ENCODE measurements at places on chromosomes 5 and 9.

DNA sequence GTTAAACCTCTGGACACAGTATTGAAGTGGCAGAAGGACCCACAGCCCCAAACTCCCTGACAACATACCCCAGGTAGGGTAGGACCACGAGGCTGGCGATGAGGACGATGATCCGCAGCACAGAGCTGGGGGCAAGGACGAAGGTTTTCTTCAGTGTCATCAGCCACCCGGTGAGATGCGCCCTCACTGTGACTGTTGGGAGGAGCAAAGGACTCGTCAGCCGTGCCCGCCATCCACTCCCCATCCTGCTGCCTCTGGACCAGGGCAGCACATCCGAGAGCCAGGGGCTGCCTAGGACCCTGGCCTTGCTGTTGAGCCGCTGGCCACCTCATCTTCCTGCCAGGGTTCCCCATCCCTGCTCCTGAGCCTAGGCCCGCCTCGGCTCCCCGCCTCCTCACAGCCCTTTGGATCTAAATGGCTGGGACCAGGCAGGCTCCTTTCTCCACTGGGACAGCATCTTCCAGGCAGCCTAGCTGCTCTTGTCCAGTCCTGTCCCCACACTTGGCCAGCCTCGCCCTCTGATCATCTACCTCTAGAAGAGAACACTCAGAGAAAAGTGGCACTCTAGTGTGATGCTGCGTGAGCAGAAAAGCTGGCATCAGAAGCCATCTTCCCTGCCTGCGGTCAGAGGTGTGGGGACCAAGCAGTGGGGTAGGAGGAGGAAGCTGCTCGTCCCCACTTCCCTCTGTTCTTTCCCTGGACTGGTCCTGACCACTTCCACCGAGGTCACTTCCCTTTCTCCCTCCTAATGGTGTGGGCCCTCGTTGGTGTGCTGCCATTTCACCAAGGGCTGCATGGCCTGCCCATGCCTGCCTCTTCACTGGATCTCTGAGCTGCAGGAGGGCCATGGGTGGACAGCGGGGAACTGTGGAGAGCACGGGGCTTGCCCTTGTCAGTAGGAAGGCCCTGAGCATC lies 49.2 kb downstream of the OTULIN start:
- DNase-seq: no peak

- peak; percentile 62 for DNase-seq
Measured at GRCh38 chr9:91560301-91560700, 136.7 kb upstream of the NFIL3 start.

DNA sequence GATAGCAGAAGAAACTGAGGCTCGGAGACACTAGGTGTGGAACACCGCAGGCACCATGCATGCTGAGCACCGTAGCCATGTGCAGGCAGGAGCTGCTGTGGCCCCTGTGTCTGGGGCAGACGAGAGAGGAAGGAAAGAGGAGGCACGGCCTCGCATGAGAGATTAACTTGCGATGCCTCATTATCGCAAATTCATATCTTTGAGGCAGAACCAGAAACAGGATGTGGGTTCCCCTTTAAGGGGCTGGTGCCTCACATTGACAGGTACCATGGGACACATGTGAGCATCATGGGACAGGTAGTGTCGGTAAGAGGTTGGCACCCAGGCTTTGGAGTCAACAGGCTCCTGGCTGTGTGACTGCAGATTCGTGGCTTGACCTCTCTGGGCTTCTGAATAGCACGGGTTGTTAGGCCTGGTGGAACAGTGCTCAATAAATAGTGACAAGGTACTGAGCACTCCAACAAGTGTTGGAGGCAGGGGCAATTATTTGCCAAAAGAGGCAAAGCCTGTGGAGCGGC lies 40.8 kb downstream of the NAIF1 start:
- no peak for DNase-seq

DNA sequence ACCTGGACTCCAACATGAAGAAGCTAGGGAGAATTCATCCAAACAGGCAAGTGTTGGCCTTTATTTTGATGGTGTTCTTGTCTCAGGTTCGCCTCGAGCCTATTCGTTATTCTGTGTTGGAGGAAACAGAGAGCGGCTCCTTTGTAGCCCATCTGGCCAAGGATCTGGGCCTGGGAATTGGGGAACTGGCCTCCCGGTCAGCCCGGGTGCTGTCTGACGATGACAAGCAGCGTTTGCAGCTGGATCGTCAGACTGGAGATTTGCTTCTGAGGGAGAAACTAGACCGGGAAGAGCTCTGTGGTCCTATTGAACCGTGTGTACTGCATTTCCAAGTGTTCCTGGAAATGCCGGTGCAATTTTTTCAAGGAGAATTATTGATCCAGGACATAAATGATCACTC lies 367 bp downstream of the PCDHB4 start:
- DNase-seq: no peak

- DNase-seq: no peak
Measured at GRCh38 chr5:168427224-168427623, 59.0 kb upstream of the RARS1 start.

GRCh38 chr5:149561848-149562247 lies 10.6 kb upstream of the CSNK1A1 start:
- no peak for DNase-seq

DNA sequence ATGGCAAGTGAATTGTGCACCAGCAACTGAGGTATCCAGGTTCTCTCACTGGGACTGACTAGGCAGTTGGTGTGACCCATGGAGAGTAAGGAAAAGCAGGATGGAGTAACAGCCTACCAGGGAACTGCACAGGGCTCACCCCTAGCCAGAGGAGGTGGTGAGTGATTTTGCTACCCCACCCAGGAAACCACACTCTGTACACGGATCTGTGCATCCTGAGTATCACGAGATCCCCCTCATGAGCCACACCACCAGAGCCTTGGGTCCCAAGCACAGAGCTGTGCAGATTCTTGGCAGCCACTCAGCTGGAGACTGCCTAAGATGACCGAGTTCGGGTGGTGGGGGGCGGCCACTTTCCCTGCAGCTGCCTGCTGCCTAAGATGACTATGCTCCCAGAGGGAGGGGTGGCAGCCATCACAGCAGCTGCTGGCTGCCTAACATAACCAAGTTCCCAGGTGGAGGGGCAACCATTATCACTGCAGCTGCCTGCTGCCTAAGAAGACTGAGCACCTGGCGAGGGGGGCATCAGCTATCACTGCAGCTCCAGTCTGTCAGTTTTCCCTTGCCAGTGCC lies 48.4 kb upstream of the EFNA5 start:
- no peak for DNase-seq

DNA sequence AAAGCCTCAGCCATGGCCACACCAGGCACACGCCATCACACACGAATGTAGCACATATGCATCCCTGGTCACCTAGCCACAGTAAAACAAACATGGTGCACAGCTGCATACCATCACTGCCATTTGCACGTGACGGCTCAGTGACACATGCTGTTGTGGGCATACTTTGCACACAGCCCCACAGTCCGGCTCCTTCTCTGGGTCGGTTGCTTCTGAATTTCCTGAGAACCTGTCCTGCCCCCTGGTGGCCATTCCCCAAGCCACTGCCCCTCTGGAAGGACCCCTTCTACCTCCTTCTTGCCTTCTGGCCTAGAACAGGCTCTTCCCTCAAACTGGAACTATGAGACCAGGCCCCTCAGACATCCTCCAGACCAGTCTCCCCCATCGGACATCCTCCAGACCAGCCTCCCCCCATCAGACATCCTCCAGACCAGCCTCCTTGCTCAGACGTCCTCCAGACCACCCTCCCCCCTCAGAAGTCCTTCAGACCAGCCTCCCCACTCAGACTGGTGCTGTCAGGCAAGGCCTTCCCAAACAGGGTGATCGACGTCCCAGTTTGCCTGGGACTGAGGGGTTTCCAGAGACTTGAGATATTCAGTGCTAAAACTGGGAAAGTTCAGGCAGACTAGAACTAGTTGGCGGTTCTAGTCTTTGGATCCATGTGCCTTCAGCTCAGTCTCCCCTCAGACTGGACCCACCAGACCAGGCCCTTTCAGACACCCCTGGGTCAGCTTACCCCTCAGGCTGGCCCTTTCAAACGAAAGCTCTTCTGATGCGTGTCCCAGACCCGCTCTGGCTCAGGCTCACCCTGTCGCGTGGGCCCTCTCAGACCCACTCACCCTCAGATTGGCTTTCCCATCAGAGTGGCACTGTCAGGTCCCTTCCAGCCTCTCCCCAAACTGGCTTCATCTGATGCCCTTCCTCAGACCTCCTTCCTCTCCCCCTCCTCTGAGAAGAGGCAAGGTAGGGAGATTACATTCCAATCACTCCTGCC lies 24.3 kb upstream of the ENHO start:
- no peak for DNase-seq

DNA sequence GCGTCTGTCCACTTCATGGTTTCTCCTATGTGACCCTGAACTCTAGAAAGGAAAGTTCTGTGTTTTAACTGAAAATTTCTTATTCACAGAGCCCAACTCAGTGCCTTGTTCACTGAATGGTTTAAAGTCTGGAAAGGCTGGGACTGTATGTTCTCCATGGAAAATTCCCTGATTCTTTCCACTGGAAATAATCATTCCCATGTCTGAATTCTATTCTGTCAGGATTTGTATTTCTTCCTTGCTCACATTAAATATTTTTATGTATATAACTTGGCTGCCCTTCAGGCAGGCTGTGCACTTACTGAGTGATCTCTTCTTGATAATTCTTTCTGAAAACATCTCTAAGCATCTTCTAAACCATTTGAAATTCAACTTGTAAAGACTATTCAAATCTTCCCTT lies 1126.9 kb upstream of the DMAC1 start:
- no peak for DNase-seq

- DNase-seq: no peak
Measured at GRCh38 chr5:127812570-127812969, 109.4 kb downstream of the CCDC192 start.

DNA sequence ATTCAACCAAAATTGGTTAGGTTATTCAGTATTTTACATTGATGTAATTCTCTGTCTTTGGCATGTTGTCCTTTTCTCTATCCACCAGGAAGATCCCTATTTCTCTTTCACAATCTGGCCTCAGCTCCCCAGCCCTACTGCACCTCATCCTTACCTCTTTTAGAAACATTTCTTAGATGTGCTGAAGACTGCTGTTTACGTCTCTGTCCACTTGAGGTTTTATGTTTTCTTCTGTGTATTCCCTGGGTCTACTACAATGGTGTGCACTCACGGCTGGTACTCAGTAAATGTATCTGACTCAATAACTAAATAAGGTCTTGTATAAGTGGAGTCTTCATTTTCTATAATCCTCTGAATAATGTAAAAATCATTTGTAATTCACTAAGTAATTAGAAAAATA lies 822.7 kb downstream of the DTWD2 start:
- no peak for DNase-seq

DNA sequence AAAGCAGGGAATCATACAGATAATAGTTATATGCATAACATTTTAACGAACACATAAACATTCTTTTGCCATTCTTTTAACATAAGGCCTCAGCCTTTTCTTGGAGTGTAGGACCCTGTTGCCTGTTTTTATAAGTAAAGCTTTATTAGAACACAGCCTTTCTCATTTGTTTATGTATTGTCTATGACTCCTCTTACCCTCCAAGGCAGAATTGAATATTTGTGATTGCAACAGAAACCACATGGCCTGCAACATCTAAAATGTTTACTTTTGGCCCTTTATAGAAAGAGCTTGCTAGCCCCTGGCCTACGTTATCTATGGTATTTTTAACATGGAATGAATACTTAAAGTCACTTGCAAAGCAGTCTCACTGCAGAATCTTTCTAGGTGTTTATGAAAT lies 2.6 kb downstream of the SLC31A1 start:
- no peak for DNase-seq

DNA sequence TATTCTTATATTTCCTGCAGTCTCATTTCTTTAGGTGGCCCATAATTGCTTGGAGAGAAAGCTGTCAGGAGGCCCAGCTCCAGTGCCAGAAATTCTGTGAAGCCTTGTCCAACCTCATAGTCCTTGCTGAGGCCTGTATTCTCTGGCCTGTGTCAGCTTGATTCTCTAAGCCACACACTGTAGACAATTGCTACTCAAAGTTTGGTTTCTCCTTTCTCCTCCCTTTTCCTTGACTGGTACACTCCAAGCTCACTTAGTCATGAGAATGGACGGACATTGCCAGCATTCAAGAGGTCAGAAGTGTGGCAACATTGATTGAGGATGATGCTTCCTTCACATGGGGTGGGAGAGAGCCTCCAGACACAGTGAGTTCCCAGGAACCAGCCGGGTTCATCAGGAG lies 71.3 kb upstream of the CXCL14 start:
- no peak for DNase-seq

DNA sequence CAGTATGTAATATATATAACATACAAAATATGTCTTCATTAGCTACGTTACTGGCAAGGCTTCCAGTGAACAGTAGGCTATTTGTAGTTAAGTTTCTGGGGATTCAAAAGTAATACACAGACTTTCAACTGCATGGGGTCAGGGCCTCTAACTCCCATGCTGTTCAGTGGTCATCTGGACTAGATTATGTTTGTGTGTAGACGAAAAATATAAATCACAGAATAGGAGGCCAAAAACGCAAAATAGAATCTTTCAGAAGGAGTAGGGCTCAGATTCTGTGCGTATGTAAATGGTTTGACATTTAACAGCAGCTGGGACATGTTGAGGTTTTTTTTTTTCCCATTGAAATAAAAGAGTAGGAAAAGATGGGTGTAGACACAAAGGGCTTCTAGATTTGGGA lies 1048.7 kb upstream of the WWC1 start:
- no peak for DNase-seq
